ENCODE measurements at places on chromosomes 4 and X.
A peak's percentile ranks its signal among the peaks of the same experiment; 100 is the strongest.

- no peak for DNase-seq
Observed at GRCh38 chrX:17680732-17681413, 56.4 kb upstream of the SCML1 start.

GRCh38 chr4:185307136-185307950, 88.4 kb downstream of the LRP2BP start:
- no peak for DNase-seq

GRCh38 chr4:182684796-182685195, 232.4 kb downstream of the DCTD start:
- no peak for DNase-seq

GRCh38 chr4:139619644-139620043, 46.0 kb upstream of the MGST2 start:
- DNase-seq = peak; percentile 32

GRCh38 chrX:1502241-1502640, 34.7 kb downstream of the P2RY8 start:
- DNase-seq = no peak

Measured in LoVo (cell line).